ENCODE measurements at places on chromosomes 7 and 10. TPM values are rescaled to one million over a fixed set of nuclear protein-coding genes. Genes with fewer than 3 reads are reported as not detected.

SFTPD gene
- polyA plus RNA-seq: not detected

MET gene
- polyA plus RNA-seq: 68.3 TPM

NAT16 gene
- 0.02 TPM for polyA plus RNA-seq

TMEM236 gene
- polyA plus RNA-seq: 0.02 TPM

FFAR4 gene
- not detected for polyA plus RNA-seq

CTNNA3 gene
- not detected for polyA plus RNA-seq

CRYGN gene
- polyA plus RNA-seq: 0.10 TPM

TYW1B gene
- polyA plus RNA-seq: 0.66 TPM

SPDYE18 gene
- polyA plus RNA-seq: 0.23 TPM

COL26A1 gene
- 0.48 TPM for polyA plus RNA-seq

ARMC3 gene
- not detected for polyA plus RNA-seq

GRCh38 chr10:92242910-92243671 is 47.8 kb downstream of the CPEB3 start:
- DNase-seq: no peak

GRCh38 chr10:102812231-102812876 is 24.9 kb downstream of the CYP17A1 start:
- DNase-seq: no peak

- DNase-seq: no peak
These were observed 53.5 kb downstream of the DNAJC12 start for GRCh38 chr10:67784474-67784873.

DNA sequence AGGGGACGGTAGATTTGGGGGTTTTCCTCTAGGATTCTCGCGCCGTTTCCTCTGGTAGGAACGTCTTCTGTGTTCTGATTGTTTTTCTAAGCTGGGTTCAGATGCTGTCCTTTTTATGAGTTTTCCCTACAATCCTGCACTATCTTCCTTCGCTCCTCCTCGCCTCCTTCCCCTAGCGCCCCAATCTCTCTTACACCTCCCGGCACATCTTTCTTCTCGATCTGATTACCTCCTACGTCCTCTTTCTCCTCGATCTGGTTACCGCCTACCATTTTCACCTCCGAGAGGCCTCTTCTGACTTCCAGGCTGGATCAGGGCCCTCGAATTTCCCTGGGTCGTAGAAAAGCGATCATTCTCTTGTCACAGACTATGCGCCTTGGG is 413 bp downstream of the BUD31 start:
- DNase-seq: no peak

DNA sequence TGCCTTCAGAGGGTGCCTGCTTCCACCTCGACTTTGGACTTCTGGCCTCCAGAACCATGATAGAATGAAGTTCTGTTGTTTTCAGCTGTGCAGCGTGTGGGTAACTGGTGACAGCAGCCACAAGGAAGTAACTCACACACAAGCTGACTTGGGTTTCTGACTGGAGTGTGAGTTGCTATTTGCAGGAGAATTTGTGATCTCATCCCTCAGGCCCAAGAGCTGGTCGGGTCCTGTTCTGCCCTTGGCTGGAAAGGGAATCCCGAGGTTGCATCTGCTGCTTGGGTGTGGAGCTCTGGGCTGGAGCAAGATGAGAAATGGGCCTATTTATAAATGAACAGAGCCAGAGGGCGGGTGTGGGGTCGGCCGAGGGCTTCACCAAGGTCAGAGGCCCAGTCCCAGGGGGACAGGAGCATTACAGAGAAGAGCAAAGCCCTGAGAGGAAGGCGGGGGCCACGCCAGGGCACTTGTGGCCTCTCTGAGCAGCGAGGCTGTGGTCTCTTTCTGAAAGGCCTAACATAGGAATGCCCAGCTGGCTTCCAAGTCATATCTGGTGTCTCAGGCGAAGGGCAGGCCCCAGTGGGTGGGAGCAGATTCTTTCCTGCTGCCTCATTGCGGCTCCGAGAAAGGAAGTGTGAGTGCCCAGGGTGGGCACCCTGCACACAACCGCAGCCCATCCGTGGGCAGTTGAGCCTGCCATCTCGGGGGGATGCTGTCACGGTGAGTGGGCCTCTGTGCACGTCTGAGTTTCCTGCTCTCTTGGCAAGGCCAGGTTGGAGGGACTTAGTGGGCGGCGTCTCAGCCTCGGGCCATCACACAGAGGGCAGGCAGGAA is 26.5 kb upstream of the C10orf71 start:
- DNase-seq: no peak

GRCh38 chr7:98878365-98879197 is at the start of gene TRRAP:
TSS of gene TRRAP (plus strand) at chr7:98878532. CDS start at chr7:98881151, 2,619 bp downstream.
- DNase-seq: no peak

DNA sequence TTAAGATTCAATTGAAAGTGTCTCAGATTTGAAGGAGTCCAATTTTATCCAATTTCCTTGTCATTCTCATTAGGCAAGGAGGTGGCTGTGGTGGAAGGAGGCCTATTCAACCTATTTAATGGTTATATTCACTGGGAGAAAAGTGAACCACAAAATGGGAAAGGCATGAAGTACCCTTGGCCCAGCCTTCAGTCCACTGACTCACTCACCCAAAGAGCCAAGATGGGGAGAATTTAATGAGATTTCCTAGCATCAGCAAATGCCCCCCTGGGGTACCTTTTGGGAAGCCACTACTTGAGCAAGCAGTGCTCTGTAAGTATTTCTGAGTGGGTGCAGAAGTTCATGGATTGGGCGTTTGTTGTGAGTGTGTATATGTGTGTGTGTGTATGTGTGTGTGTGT is 144.1 kb downstream of the NRP1 start:
- no peak for DNase-seq

DNA sequence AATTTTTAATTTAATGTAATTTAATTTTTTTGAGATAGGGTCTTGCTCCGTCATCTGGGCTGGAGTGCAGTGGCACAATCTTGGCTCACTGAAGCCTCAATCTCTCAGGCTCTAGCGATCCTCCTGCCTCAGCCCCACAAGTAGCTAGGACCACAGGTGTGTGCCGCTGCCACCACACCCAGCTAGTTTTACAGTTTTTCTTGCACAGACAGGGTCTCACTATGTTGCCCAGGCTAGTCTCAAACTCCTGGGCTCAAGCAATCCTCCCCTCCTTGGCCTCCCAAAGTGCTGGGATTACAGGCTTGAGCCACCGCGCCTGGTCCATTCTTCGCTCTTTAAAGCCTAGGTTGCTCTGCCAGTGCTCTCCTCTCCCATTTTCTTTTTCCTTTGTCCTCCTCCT is 12.9 kb downstream of the CALML3 start:
- DNase-seq: no peak

- DNase-seq: no peak
These were observed 17.9 kb upstream of the RBM20 start for GRCh38 chr10:110625951-110626855.

DNA sequence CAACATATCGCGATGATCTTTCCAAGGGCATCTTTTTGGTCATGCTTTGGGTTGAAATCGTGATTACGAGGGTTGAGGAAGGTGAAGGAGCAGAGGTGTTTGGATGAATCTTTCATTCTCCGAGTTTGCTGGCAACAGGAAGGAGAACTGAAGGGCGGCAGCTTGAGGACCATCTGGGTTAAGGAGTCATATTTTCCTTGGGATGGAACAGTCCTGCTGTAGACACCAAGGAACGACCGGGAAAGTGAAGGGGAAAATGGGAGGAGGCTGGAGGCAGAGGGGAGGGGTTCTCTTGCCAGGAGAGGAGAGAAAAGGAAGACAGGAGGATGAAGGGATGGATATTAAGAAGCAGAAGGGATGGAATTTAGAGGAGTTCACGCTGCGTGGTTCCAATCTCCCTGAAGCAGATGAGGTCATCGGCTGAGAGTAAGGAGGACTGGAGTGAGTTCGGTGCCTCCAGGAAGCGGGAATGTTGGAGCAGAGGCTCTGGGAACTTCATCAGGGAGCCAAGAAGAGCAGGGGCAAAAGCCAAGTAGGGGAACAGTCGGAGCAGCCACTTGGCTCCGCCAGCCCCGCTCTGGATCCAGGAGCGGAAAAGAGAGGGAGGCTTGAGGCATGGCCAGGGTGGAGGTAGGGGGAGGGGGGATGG is 116.6 kb upstream of the GALNT17 start:
- DNase-seq: no peak

- DNase-seq: no peak
These were observed 91.1 kb upstream of the CARD11 start for GRCh38 chr7:3134745-3135144.

DNA sequence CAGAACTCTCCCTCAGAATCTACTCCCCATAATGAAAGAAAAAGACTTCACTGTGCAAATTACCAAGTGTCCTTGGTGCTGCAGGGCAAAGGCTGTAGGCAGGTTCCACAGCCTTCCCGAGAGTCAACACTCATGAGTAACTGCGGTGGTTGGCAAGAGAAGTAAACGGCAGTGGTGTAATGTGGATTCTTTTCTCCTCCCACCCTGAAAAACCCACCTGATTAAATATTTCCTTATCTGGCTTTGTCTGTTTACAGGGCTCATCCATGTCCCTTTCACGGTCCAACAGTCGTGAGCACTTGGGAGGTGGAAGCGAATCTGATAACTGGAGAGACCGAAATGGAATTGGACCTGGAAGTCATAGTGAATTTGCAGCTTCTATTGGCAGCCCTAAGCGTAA is 300.9 kb downstream of the BICC1 start:
- DNase-seq: no peak

GRCh38 chr7:142443216-142444010 is 185.6 kb upstream of the PRSS58 start:
- DNase-seq: no peak

DNA sequence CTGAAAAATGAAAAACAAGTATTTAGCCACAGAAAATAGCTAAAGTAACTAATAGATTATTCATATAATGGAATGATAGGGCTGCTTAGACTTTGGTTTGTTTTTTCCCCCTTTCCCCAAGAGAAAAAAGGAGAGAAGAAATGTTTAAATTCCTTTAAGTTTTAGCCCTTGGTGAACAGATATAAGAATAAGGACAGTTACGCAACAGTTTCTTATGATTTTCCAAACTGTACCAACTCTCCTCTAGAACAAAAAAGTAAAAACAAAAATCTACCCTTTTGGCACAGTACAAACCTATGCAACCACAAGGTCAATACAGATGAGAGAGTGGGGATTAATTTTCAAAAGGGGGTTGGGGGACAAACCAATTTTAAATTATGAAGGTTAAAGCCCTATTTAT is 227.7 kb downstream of the CHCHD3 start:
- no peak for DNase-seq

DNA sequence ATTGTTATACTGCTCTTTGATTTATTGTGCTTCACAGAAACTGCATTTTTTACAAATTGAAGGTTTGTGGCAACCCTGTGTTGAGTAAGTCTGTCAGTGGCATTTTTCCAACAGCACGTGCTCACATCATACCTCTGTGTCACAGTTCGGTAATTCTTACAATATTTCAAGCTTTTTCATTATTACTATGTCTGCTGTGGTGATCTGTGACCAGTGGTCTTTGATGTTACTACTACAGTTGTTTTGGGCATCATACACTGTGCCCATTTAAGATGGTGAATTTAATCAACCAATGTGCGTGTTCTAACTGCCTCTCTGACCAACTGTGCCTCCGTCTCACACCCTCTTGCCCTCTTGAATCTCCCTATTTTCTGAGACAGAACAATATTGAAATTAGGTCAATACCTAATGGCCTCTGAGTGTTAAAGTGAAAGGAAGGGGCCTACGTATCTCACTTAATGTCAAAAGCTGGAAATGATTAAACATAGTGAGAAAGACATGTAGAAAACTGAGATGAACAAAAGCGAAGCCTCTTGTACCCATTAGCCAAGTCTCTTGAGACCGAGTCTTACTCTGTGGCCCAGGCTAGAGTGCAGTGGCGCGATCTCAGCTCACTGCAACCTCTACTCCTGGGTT is 20.2 kb upstream of the ASL start:
- peak; percentile 20 for DNase-seq

DNA sequence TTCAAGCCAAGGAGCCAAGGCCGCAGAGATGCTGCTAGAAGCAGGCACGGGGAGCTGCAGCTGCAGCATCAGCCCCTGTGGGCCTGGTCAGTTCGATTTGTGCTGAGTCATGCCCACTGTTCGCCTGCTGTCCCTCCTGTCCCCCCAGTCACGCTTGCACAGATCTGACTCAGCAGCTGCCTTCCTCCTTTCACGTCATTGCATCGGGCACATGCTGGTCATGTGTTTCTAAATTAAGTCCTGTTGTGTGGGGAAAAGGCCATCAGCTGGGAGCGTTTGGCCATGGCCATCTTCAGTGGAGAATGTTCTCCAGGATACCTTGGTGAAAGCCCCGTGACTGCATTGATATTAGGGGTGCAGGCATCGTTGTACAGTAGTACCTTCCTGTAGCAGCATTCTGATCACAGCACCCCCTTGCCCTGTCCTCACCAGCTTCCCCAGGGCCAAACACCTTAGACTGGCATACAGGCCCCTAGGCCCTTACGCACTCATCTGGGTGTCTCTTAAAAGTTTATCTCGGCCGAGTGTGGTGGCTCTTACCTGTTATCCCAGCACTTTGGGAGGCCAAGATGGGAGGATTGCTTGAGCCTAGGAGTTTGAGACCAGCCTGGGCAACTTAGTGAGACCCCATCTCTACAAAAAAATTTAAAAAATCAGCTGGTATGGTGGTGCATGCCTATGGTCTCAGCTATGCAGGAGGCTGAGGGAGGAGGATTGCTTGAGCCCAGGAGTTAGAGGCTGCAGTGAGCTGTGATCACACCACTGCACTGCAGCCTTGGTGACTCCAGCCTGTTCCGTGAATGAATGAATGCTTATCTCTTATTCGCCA is 23.2 kb downstream of the POR start:
- peak; percentile 87 for DNase-seq

DNA sequence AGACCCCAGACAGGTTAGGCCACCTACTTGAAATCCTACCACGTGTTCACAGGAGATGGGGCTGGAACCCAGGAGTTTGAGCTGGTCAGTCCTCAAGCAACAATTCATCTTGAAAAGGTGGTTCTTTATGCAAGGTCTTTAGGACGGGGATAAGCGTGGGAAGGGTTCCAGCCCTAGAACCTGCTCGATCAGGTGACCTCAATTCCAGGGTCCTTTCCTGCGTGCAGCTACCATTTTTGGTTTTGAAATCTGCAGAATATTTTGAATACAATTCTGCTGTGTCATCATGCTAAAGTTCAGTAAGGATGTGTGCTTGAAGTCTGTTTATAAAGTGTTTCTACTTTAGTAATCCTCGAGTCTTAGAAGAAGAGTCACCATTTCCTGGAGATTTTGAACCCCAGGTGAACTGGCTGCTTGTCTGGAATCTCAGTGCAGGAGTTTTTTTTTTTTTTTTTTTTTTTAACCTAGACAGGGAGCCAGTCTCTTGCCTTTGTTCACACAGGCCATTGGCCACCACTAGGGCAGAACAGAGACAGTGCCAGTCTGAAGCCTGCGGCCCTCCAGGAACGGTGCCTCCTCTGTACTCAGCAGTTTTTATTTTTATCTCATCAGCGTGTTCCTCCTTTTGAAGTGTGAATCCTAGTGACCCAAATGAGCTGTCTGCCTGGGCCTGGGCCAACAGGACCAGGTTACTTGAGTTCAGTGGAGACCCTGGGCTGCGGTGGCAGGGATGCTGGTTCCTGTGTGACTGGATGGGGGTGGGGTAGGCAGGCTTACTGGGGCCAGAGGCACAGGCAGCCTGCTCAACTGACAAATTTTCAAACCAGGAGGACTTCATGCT is 54.6 kb downstream of the EEPD1 start:
- peak; percentile 62 for DNase-seq

GRCh38 chr10:101066146-101066895 is 4.5 kb downstream of the KAZALD1 start:
- DNase-seq: no peak

Measured in BJ (cell line).